Skin of body (tissue), 3 donors: ENCODE measurements at places on chromosomes 6 and 20. TPM values are rescaled to one million over a fixed set of nuclear protein-coding genes. Genes with fewer than 3 reads are reported as not detected.
A peak's percentile ranks its signal among the peaks of the same experiment; 100 is the strongest.

ADGRG6 gene
- total RNA-seq = 43.5 TPM

RBBP8NL gene
- total RNA-seq = 0.59 TPM

COX4I2 gene
- 4.1 TPM for total RNA-seq

CHMP4B gene
- 49.6 TPM for total RNA-seq

KIAA1755 gene
- total RNA-seq = 1.3 TPM

SERPINB6 gene
- 36.9 TPM for total RNA-seq

DEFB132 gene
- not detected for total RNA-seq

PRL gene
- total RNA-seq = 0.39 TPM

BTN1A1 gene
- not detected for total RNA-seq

TNNC2 gene
- 472 TPM for total RNA-seq

HLA-DPA1 gene
- 16.1 TPM for total RNA-seq

DNA sequence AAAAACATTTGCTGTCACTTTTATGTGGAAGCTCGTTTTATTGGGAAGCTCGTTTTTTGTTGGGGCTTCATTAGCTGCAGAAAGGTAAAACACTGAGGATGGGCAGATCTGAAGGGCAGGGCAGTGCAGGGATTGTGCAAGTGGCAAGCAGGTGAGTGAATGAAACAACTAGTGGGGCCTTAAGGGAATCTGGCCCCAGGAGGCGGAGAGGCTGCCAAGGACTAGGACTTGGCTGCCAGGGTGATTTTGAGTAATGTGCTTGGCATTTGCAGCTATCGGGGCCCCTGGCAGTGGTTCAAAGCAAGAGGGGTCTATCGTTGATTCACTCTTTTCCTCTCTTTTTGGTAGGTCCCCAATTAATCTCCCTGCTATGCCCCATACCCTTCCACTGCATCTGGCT lies 11.5 kb downstream of the IL22RA2 start:
- DNase-seq = no peak

- no peak for DNase-seq
Observed at GRCh38 chr6:82487895-82488294, 124.3 kb downstream of the TPBG start.

- DNase-seq = no peak
Observed at GRCh38 chr20:45313943-45314342, 5.8 kb upstream of the MATN4 start.

DNA sequence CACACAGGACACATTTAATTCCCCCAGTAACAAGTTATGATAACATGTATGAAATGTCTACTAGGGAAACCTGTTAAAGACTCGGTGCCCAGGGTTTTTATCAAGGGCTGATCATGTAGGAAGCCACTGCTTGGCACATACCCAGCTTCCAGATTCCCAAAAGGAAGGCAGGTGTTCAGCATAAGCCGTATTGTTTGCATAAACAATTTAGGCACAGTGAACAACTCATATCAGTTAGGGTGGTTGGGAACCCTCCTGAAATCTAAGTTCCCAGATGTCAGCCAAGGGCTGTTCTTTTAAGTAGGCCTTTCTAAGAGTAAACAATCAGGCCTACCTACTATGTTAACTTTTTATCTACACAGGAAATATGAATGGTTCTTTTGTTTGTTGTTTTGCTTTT lies 74.1 kb downstream of the ASXL1 start:
- no peak for DNase-seq

GRCh38 chr20:49272654-49273053 lies 5.2 kb downstream of the ZNFX1 start:
- no peak for DNase-seq

- DNase-seq = no peak
Observed at GRCh38 chr6:162940426-162940825, 212.7 kb downstream of the PACRG start.

DNA sequence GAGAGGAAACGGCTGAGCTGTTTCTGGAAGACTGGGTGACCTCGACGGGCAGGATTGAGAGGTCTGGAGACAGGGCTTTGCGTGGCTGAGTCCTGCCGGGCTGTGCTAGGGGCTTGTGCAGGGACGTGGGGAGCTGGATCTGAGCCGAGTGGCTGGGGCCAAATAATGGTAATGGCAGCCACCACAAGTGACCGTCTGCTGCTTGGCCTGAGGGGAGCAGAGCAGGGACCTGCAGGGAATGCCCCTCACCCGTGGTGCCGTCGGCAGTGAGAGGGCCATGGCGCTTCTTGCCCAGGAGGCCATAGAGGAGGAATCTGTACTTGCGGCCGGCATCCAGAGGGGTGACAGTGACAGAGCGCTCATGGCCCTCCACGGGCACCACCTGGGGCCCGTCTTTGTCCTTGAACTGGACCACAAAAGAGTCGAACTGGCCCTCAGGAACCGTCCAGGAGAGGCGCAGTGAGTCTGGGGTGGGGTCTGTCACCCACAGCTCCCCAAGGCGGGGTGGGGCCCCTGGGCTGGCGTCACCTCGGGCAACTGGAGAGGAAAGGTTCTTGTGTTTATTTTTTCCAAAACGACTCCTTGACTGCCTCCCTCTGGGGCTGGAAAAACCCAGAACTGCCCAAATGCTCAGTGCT lies 31.8 kb downstream of the CYP21A2 start:
- DNase-seq = no peak

GRCh38 chr6:684831-685636 lies 7.9 kb downstream of the EXOC2 start:
- DNase-seq = no peak

GRCh38 chr6:4365686-4366085 lies 230.3 kb upstream of the ECI2 start:
- DNase-seq = no peak

GRCh38 chr6:163627274-163628062 lies 212.9 kb downstream of the QKI start:
- DNase-seq = no peak

DNA sequence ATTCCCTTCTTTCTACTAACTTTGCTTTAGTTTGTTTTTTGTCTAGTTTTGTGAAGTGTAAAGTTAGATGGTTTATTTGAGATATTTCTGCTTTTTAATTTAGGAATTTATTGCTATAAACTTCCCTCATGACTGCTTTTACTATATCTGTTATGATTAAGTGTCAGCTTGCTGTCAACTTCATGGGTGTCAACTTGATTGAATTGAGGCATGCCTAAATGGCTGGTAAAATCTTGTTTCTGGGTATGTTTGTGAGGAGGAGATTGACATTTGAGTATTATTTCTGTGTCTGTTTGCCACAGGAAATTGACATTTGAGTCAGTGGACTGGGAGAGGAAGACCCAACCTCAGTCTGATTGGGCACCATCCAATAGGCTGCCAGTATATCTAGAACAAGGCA lies 1147.0 kb upstream of the EYS start:
- DNase-seq = no peak

DNA sequence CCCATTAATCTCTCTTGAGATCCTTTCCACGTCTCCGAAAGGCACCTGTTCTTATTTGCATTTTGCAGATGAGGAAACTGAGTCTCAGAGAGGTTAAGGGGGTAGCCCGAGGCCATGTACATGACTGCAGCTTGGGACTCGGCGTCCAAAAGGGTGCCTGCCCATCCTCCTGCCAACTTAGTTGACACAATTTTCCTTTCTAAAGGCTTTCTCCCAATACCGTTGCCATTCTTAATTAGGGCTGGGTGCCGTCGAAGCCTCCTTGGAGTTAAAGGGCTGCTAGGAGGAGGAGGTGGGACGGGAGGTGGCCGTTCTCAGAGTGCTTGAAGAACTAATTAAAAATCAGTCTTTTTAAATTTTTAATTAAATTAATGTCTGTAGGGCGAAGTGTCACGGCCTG lies 546 bp upstream of the PSMG4 start:
- DNase-seq = no peak

DNA sequence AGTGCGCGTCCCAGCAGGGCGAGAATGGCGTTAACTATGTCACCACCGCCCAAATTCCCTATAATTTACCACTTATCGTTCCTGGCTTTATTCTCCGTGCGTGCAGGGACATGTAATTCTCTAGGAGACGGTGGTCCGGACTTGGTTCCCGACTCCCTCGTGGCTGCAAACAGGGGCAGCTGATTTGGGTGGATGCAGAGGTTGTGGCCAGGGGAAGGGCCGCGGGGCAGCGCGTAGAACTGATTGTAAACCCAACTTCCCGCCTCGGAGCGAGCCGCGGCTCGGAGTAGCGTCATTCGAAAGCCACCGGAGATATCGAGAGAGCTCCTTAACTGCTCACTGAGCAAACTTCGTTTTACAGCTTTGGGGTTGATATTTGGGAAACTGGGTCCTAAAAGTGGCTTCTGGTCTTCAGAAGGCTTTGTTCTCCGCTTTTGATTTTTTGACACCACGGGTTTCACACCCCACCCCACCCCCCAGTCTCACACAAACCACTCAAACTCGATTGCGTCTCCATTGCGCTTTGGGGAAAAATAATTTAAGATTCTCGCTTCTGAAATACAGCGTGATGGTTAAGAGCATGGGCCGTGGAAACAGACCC lies 17.5 kb upstream of the ZSCAN9 start:
- DNase-seq = no peak

- DNase-seq = peak; percentile 70
Observed at GRCh38 chr20:54044156-54044555, 26.2 kb downstream of the BCAS1 start.

DNA sequence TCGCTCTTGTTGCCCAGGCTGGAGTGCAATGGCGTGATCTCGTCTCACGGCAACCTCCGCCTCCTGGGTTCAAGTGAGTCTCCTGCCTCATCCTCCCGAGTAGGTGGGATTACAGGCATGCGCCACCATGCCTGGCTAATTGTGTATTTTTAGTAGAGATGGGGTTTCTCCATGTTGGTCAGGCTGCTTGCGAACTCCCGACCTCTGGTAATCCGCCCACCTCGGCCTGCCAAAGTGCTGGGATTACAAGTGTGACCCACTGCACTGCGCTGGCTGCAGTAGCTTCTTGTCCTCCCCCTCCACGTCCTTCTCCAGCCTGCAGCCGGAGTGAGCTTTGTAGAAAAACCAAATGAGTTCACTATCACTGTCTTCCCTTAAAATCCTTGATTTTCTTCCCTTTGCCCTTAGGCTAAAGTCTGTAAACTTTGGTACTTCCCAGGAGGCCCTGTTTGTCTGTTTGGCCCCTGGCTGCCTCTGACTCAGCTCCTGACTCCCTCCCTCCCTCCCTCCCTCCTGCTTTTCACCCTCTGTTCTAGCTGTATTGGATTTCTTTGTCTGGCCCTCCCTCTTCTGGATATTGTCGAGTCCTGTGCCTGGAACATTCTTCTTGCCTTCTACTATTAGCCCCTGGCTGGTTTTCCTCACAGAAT lies 12.9 kb downstream of the PARD6B start:
- DNase-seq = peak; percentile 66

DNA sequence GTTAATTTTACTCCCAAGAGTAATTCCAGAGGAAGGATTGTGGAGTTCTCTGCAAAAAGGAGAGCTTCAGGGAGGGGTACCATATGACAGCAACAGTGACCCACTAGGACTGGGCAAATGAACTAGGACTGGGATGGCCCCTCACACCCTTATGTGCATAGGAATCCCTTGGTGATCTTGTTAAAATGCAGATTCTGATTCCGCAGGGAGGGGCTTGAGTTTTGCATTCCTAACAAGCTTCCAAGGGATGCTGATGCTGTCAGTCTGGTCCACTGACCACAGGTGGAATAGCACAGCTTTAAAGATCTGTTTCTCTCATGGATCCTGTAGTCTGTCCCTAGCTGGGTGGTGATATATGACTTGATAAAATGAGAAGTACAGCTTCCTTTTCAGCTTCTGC lies 6.3 kb upstream of the FOXA2 start:
- no peak for DNase-seq

DNA sequence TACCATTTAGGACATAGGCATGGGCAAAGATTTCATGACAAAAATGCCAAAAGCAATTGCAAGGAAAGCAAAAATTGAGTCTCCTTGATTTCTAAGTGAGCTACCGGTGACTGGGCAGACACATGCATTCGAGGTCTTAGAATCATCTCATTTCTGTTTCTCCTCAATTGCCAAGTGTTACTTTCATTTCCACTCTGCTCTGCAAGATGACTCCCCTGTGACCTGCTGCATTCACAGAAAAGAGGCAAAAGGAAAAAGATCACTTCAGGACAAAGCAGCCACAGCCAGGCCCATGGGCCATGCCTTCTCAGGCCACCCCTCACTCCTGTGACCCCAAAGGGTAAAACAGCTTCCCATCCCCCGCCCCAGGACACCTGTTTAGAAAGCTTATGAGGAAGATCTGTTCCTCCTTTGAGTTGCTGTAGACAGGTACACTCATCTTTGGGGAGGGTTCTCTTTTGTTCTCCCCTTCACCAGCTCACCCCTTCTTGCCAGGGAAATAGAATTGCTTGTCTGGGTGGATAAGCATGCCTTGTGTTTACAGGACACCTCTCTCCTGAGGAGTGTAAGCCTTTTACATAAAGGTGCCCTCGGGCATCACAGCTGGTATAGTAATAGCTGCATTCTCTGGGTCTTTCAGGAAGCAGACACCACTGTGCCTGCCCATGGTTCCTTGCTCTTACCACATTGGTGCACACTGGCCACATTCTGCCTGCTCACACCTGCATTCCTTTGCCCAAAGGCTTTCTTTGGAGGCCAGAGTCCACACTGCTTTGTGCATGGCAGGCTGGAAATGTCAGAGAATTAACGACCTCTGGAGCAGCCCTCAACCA lies 105.0 kb downstream of the SLC24A3 start:
- DNase-seq = peak; percentile 50

DNA sequence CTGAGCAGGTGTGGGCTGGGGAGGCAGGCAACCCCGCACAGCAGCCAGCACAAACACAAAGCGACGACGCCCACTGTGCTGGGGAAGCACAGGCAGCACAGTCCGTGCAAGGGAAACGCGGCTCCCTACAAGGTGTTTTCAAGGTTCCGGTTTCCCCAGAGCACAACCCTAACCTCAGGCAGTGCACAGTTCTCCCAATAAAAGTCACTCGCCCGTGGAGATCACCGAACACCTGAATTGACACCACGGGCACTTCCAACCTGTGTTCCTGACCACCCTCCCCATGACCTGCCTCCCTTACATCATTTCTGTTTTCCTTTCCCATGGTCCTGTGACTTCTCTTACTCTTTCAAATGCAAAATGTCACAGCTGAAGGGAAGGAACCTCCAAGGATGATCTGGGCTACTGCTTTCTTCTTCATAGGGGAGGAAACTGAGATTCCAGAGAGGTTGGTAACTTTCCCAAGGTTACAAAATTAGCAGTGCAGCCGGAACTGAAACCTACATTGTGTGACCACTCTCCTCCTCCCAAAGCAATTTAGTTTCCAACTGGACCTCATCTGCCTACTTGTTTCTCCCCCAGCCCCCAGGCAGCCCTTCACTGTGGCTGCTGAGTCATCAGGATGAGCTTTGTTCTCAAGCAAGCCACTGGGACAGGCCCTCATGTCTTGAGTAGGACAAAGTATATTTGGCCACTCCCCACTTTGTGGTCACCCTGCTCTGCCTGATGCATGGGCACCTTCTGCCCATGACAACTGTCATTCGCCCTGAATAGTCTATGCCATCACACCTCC lies 125.3 kb downstream of the ATXN1 start:
- no peak for DNase-seq

GRCh38 chr6:35477551-35478179 lies 9.5 kb downstream of the RPL10A start:
- no peak for DNase-seq
